Central memory CD4-positive, alpha-beta T cell (primary cell): ENCODE measurements at places on chromosomes 13 and 19.

DNA sequence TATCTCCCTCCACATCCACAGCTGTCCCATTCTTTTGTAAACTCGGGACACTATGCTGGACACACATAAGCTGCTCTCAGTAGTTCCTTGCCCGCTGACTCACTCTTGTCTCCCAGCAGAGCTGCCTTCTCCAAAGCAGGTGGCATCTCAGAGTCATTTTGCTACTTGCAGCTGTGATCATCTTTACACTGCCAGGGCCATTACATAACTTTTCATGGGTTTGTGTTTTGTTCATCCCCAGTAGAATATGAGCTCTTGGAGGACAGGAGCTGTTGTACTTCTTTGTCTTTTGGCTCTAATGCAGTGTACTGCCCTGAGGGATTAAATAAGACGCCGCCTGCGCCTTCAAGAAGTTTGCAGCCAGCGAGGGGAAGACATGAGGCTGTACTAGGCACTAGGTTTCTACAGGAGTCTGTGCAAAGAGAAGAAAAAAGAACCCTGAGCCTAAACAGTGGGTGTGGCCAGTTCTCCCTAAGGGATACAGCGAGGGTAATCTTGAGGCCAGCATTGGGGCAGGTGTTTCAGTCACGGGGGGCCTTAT lies 40.8 kb upstream of the GPR183 start:
- no peak for DNase-seq

GRCh38 chr13:113539176-113539575 lies 45.4 kb upstream of the TFDP1 start:
- no peak for DNase-seq

GRCh38 chr19:18128044-18128443 lies 24.9 kb upstream of the PIK3R2 start:
- no peak for DNase-seq

DNA sequence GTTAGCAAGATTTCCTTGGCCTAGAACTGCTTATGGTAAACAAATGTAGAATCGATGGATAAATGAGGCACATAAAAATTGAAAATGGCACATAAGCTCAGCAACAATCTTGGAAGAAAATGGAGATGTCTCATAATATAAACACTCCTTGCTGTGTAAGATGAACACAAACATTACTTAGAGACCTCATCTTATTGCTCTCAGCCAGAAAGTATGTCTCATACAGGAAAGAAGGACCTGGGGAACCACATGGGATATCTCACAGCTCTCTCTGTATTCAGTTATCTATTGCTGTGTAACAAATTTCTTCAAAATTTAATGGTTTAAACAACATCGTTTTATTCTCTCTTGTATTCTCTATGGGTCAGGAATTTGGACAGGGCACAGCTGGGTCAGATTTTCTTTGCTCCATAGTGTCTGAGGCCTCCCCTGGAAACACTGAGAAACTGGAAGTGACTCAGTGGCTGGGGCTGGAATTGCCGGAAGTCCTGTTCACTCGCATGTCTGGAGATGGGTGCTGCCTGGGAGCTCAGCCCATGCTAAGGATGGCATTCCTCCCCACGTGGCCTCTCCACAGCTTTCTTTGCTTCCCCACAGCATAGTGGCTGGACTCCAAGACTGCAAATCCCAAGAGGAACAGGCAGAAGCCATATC lies 105.1 kb downstream of the NUFIP1 start:
- DNase-seq, result no peak

- DNase-seq, result no peak
Measured at GRCh38 chr13:96792736-96793403, 201.4 kb downstream of the OXGR1 start.

DNA sequence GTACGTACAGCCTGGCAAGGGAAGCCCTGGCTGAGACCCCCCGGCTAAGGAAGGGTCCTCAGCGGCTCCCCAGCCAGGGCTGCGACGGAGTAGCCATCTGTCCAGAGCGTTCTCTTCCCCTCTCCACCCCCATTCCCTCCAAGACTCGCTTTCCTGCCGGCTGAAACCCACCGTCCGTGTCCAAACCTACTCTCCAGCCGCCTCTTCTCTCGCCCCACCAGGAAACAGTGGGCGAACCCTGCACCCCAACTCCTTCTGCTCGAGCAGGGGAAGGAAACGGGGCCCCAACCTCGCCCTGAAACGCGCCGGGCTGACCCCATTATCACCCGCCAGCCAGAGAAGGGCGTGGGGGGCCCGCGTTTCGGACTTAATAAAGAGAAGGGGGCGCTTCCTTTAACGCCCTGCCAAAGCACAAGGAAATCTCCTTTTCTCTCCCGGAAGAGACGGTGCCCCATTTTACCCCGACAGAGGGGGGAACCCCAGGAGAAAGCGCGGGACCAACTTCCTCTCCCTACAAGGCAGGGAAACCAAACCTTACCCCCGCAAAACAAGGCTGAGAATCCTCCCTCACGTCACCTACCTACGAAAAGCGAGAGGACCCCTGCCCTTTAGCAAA lies 2.5 kb downstream of the ZC3H4 start:
- DNase-seq, result peak; percentile 55

- DNase-seq, result no peak
Measured at GRCh38 chr13:85544756-85545155, 254.5 kb downstream of the SLITRK6 start.

DNA sequence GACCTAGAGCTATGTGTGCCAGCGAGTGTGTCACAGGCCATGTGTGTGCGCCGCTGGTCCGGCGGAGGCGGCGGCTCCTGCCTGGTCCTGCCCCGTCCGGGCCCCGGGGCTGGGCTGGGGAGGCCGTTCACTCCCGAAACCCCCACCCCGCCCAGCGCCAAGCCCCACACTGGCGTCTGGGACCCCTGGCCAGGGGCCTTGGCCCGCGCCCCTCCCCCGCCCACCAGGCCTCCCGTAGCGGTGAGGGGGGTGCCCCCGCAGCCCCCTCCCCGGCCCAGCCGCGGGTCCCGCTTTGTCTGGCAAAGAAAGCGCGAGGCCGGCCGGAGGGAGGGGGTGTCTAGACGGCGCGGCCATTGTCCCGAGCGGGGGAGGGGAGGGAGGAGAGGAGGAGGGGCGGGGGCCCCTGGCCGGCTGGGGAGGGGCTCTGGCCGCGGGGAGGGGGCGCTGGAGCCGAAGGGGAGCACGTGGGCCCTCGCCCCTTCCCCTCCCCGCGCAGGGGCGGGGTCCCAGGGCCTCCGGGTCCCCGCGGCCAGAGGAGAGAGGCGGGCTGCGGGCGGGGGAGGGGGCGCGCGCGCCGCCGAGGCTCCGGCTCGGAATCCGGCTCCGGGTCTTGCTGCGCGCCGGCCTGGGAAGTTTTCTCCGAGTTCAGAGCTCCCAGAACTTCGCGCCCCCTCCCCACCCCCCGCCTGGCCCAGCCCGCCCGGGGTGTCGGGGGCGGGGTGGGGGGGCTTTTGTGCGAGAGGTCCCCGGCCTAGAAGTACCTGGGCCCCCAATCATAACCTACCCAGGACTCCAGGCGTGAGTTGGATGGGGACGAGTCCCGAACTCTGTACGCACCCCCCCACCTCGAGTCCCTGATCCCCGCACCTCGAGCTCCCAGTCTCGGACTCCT lies 888 bp downstream of the NOTCH3 start:
- DNase-seq, result no peak

DNA sequence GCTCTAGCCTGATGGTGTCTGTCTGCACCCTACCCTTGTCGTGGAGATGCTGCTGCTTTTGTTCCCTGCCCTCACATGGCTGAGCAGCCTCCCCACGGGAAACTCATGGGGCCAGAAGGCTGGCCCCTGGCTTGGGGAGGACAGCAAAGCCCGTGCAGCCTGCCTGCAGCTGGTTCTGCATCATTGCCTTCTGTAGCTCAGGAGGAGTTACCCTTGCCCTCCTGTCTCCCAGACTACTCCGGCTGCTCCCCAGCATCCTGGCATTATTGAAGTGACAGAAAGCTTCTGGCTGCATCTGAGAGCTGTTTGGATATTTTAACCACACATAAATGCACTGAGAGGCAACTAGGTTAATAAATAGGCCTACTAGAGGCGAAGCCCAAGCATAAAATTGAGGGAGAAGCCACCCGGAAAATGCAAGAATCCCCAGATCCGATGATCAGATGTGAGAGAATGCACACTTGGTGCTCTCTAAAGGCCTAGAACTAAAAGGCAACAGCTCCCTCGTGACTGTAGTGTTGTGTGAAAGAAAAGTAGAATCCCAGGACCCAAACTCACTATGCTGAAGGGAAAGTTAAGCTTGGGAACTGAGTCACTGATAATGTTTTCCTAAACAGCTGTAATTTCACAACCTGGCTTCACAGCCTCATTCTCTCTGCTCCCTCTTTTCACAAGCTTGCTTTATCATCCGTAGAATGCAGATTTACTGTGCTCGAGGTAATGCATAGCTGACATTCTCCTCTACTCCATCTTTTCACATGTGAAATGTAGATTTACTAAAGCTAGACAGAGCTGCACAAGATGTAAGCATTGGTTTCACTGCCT lies 110.8 kb downstream of the TNFRSF19 start:
- no peak for DNase-seq

DNA sequence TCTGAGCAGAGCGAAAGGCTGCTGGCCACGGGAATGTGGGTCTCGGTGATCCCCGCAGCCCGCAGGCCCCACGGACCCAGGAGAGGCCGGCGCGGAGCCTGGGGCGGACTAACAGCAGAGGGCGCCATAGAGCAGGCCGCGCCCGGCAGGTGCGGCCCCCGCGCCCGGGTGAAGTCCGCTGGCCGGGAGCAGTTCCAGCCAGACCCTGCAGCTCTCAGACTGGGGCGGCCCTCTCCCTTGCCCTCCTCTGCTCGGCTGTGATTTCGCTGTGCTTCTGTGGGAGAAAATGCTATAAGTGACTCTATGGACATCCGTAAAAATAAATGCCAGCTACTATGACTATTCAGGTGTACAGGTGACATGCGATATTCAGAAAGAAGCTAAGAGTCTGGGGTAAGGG lies 37.7 kb downstream of the GSX1 start:
- peak; percentile 35 for DNase-seq
